HCT116 (cell line): ENCODE measurements at places on chromosomes 16 and 17. TPM values are rescaled to one million over a fixed set of nuclear protein-coding genes. Genes with fewer than 3 reads are reported as not detected.

GRCh38 chr17:29613856-29614255 is 8.9 kb downstream of the CORO6 start:
- no peak overlapping the region for H3K4me3 ChIP-seq
- DNase-seq = no peak
- no peak overlapping the region for H3K27ac ChIP-seq
- H3K36me3 ChIP-seq = no peaks in the 10 kb centered on the region
- peaks cover 16% of the 10 kb centered on the region for H3K4me1 ChIP-seq
- no peaks in the 10 kb centered on the region for H3K27me3 ChIP-seq

DNA sequence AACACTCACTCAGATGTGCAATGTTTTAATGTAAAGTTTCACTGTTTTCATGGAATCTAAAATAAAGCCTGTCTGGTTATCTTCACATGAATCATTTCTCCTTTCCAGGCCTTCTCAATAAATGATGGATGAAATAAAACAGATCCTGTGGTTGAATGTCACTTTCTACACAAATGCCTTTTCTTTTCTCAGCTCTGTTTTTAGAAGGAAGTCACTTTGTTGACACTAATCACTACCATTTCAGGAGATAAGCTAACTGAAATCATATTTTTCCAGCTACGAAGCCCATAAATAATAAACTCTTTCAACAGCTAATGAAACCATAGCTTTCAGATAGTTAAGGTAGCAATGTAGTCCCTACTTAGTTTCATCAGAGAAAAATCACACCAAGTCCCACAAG is 17.9 kb downstream of the NME2 start:
- no peak overlapping the region for H3K27ac ChIP-seq
- no peaks in the 10 kb centered on the region for H3K27me3 ChIP-seq
- H3K4me3 ChIP-seq = no peak overlapping the region

DNA sequence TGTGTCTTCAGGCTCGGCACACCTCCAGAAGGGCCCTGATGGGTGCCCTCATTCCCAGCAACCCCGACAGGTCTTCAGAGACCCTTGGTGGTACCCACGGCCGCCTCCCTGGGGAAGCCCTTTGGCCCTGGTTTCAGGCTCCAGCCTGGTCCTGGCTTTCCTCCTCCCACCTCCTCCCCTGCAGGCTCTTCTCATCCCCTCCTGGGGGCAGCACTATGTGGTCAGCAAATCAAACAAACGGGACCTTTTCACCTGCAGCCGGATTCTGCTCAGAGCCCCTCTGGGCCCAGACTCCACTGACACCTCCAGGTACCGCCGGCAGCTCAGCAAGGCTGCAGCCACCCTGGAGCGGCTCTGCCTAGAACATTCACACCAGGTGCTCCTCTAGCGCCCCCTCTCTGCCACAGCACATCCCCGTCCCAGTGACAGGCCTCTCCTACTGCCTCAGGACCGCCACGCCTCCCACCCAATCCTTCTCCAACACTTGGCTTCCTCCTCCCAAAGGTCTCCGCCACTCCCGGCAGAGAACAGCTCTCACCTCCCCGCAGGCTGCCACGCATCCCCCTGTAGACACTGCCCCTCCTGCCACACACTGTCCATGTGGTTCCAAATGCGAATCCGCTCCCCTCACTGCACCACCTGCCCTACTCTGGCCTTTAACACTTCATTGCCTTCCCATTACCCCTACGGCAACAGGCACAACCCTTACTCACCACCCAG is 12.0 kb downstream of the CORO7 start:
- 0 out of 2 replicates have a peak overlapping the region, but pooled peaks have one; percentile 18 for H3K27ac ChIP-seq
- H3K36me3 ChIP-seq = no peaks in the 10 kb centered on the region; the same call in 1 of the 2 replicates
- peaks cover 6% of the 10 kb centered on the region; the same call in 1 of the 2 replicates for H3K4me1 ChIP-seq
- no peak for DNase-seq
- H3K27me3 ChIP-seq = no peaks in the 10 kb centered on the region
- no peak overlapping the region for H3K4me3 ChIP-seq

GRCh38 chr17:78185981-78186691 is 716 bp downstream of the TK1 start:
- no peaks in the 10 kb centered on the region for H3K27me3 ChIP-seq
- peaks cover 55% of the 10 kb centered on the region for H3K4me1 ChIP-seq
- peak overlapping the region; percentile 95 for H3K4me3 ChIP-seq
- H3K27ac ChIP-seq = peak overlapping the region; percentile 52

The KRT27 gene
- total RNA-seq = not detected

The TEX19 gene
- total RNA-seq = 2.1 TPM

The CD300E gene
- not detected for total RNA-seq

The KRT33B gene
- not detected for total RNA-seq

The KRT12 gene
- not detected for total RNA-seq

The PIK3R5 gene
- total RNA-seq = 2.5 TPM

The ACSM2B gene
- total RNA-seq = not detected
